ENCODE measurements at places on chromosomes 16 and 17. TPM values are rescaled to one million over a fixed set of nuclear protein-coding genes. Genes with fewer than 3 reads are reported as not detected.

HS3ST4 gene
- total RNA-seq: not detected

CDH3 gene
- 0.17 TPM for total RNA-seq

GFAP gene
- 0.67 TPM for total RNA-seq

SEC14L5 gene
- total RNA-seq: 0.17 TPM

ARSG gene
- total RNA-seq: 3.0 TPM

All from bronchus fibroblast of lung (primary cell).